ENCODE measurements at places on chromosomes 2 and 18. TPM values are rescaled to one million over a fixed set of nuclear protein-coding genes. Genes with fewer than 3 reads are reported as not detected.

The PROKR1 gene
- under 0.01 TPM for total RNA-seq

The GPR45 gene
- total RNA-seq, result not detected

The ZFAND2B gene
- total RNA-seq, result 62.2 TPM

The POTEI gene
- total RNA-seq, result not detected

The TIA1 gene
- 96.7 TPM for total RNA-seq

The WDR35 gene
- total RNA-seq, result 6.5 TPM

The AP1S3 gene
- total RNA-seq, result 70.7 TPM

The ITGA4 gene
- under 0.01 TPM for total RNA-seq

The ADGRF3 gene
- total RNA-seq, result 0.07 TPM

The NPPC gene
- not detected for total RNA-seq

The TMEM169 gene
- total RNA-seq, result 0.34 TPM

The FSHR gene
- total RNA-seq, result not detected

The EML4 gene
- total RNA-seq, result 31.8 TPM

The APCDD1 gene
- total RNA-seq, result not detected

The HSBP1L1 gene
- total RNA-seq, result 19.7 TPM

The ACADL gene
- 1.00 TPM for total RNA-seq

The CFC1 gene
- total RNA-seq, result not detected

The ANKRD30BL gene
- not detected for total RNA-seq

The TMEM163 gene
- not detected for total RNA-seq

The C2orf81 gene
- 0.85 TPM for total RNA-seq

The ASB18 gene
- not detected for total RNA-seq

The SERPINB8 gene
- total RNA-seq, result 41.0 TPM

The DNAJC5G gene
- total RNA-seq, result not detected

The CRYGC gene
- not detected for total RNA-seq

The SLC23A3 gene
- total RNA-seq, result 0.68 TPM

The CRYGD gene
- total RNA-seq, result not detected

The GAREM2 gene
- total RNA-seq, result 0.34 TPM

The UGT1A10 gene
- not detected for total RNA-seq

The SIX2 gene
- 11.6 TPM for total RNA-seq

The PLA2R1 gene
- 2.7 TPM for total RNA-seq

The CSRNP3 gene
- total RNA-seq, result 0.34 TPM

The CDKL4 gene
- total RNA-seq, result 0.34 TPM

The MC2R gene
- not detected for total RNA-seq

The PID1 gene
- total RNA-seq, result 3.3 TPM

The SP140 gene
- total RNA-seq, result under 0.01 TPM

The CHST9 gene
- total RNA-seq, result under 0.01 TPM

The DSC3 gene
- 394 TPM for total RNA-seq

The PRSS56 gene
- not detected for total RNA-seq

The EGR4 gene
- not detected for total RNA-seq

The HK2 gene
- 130 TPM for total RNA-seq

The TNFAIP6 gene
- not detected for total RNA-seq

The CHN1 gene
- 1.3 TPM for total RNA-seq

The DSG4 gene
- total RNA-seq, result not detected

The SEPTIN10 gene
- total RNA-seq, result 94.4 TPM

The SAG gene
- total RNA-seq, result not detected

The TOGARAM2 gene
- total RNA-seq, result not detected
